ENCODE measurements at places on chromosomes 1 and 21.

DNA sequence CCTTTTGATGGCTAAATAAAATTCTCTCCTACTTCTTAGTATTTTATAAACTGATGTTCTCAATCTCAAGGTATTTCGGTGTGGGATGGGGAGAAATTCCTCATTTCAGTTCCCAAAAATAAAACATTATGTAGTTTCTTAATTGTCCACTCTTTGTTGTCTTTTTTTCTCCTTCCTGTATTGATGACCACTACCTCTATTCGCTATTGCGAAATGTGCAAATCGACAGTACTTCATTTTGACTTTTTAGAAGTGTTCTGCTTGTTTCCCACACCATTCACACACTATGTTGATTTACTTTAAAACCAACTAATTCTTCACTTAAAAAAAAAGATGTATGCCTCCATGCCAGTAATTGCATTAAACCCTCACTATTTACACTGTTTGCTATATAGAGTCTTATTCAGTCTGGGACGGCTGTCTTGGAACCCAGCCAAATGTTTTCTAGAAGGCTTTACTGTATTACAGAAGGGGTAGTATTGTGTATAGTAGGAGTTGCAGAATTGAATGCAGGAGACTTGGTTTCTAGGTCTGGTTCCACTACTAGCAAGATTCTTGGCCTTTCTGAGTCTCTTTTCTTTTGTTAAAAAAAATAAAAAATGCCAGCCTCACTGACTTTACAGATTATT, 5.6 kb downstream of the RNF2 start:
- no peak for DNase-seq

DNA sequence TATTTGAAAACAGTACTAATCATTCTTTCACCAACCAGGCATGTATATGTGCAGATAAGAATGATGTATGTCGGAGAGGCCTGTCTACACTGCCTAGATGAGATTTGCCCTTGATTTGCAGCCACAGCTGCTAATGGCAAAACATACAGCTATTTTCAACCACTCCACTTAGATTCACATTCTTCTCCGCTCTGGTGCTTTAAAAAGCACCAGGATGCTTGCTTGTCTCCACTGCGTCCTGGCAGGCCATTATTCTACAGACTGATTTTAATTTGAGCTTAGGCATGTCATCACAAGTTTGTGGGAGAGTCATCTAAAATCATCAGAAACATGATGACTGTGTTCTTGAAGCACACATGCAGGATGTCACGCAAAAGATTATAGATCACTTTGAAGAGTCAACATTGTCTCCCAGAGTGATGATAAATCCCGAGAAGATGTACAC, 119.0 kb upstream of the NRIP1 start:
- DNase-seq = no peak

- DNase-seq = no peak
Observed at GRCh38 chr1:40692429-40692895, 958 bp downstream of the NFYC start.

- no peak for DNase-seq
Observed at GRCh38 chr1:229037806-229038405, 233.0 kb upstream of the RAB4A start.

DNA sequence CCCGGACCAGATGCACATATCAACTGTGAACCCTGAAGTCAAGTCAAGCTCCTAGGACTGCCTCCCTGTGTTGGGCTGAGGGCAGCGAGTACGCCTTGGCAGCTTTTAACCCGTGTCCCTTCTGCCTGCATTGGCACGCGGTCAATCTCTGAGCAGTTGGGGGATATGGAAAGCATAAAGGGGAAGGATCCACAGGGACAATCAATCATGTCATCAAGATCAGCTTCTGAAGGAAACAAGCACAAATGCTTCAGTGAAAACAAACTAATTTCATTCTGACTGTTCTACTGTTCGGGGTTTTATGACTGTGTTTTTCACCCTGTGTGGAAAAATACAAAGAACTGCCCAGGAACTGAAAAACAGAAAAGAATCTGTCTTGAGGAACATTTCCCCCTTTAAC, 106.2 kb downstream of the RUNX1 start:
- DNase-seq = no peak

- no peak for DNase-seq
Observed at GRCh38 chr1:11753555-11754208, 8.3 kb upstream of the C1orf167 start.

DNA sequence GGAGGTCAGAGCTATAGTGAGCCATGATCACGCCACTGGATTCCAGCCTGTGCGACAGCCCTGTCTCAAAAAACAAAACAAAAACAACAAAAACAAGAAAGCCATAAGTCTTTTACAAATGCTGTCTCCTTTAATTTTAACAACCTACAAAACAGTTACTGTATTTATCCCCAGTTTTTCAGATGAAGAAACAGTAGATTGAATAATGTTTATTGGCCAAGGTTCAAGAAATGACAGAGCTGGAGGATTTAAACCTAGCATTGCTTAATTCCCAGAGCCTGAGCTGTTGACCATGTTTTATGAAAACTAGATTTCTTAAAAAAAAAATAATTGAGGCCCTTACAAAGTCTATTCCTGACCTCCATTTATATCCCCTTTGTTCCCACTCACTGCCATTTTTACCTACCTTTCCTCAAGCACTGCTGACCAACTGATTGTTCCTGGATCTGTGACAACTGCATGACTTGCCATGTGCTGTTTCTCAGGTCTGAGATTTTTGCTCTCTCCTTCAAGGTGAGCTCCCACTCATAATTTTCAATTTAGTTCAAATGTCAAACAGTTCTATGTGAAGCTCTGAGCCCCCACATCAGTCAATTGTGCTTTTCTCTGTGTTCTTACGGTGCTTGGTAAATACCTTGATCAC, 140.8 kb downstream of the CHRM3 start:
- DNase-seq = no peak

- no peak for DNase-seq
Observed at GRCh38 chr1:154427173-154428139, 22.3 kb downstream of the IL6R start.

GRCh38 chr1:111192658-111193519, 7.6 kb downstream of the DENND2D start:
- no peak for DNase-seq

- no peak for DNase-seq
Observed at GRCh38 chr1:27117733-27118439, 37.0 kb downstream of the SLC9A1 start.

DNA sequence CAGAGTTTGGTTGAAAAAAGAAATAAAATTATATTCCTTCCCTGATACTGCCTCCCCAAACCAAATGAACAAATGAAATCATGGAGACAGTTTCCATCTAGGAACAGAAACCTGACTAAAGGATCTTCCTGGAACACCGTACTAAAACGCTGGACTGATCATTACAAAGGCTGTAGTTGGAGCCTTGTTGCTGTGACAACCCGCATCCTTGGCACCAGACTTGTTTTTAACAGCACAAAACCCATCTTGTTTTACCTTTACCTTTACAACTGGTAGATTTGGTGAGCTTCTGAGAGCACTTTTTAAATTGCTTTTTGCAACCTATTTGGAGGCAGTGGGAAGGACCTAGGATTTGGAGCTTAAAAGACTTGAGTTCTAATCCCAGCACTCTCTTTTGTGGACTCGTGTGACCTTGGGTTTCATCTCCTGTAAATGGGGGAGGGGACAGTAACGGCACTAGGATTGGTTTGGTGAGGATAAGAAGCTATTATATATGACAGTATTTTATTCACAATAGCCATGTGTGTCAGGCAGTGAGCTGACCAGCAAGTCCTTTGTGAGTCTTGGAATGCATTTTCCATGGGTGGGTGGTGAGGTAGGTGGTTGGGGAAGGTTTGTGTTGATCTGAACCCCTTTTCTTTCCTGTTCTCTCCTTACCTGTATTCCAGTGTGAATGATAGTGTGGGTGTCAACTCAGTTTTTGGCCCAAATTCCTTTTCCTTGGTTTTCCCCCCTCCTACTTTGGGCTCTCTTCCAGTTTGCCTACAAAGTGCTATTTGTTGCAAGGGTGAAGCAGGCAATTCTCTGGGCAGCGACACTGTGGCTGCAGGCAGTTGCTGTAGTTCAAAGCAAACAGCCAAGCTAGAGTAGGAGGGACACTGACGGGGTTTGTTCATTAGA, 12.6 kb downstream of the LRRC8D start:
- DNase-seq = no peak

DNA sequence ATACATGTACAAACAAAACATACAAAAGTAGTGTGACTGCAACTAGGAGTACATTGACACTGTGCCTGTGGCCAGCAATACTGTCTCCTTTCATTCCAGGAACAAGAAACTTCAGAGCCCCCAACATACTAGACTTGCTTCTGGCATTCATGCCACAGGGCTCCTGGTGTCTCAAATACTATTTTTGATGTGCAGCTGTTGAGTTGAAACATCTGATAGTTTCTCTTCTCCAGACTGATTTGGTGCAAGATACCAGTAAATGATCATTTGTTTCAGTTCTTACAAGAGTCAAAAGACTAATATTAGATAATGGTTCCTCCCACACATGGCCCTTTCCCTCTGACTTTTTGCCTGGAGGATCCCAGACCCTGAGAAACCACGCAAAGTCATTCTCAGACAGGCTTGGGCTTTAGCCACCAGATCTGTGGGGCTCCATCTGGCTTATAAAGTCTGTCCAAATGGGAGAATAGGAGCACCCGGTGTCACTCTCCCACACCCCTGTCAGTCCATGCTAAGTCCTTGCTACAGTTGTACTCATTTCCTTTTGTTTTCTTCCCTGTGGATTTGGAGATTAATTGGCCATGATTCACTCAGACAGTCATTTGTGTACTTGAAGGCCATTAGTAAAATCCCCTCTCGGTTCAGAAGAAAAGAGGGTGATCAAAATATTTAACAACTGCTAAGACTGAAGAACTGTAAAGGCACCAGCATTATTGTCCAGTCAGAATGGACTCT, 163.5 kb upstream of the RUNX1 start:
- DNase-seq = no peak

- DNase-seq = no peak
Observed at GRCh38 chr21:25556091-25556490, 51.2 kb downstream of the MRPL39 start.

- DNase-seq = no peak
Observed at GRCh38 chr1:111990026-111990877, 784 bp upstream of the KCND3 start.

DNA sequence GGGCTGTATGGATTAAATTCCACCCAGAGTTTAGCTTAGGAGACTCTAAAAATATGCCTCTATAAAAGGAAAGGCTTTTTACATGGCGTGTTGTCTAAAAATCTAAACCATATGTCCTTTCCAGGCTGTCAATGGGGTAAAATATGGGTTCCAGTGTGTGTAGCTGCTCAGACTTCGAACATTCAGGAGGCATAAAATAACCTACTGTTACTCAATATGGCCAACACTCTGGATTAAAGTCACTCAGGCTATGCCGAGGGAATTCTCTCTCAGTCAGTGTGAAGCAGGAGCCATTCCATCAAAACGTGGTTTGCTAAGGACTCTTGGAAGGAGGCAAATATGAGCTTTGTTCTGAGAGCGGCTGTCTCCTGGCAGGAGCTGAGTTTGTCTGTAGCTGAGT, 135.3 kb downstream of the RUNX1 start:
- DNase-seq = no peak

- no peak for DNase-seq
Observed at GRCh38 chr1:10292188-10292587, 81.8 kb downstream of the KIF1B start.

All from activated T-cell treated with anti-CD3 and anti-CD28 coated beads, Interleukin-2, amount 50 U/mL, for 4 hours (primary cell).